GF-D8 (cell line): ENCODE measurements at places on chromosomes 1 and 21.

- no peak for DNase-seq
These were observed 613.1 kb upstream of the PKN2 start for GRCh38 chr1:88070956-88071355.

GRCh38 chr1:28199328-28200233 lies 23.1 kb upstream of the PTAFR start:
- DNase-seq, result peak; percentile 35

GRCh38 chr1:211126622-211127021 lies 7.3 kb downstream of the KCNH1 start:
- no peak for DNase-seq

DNA sequence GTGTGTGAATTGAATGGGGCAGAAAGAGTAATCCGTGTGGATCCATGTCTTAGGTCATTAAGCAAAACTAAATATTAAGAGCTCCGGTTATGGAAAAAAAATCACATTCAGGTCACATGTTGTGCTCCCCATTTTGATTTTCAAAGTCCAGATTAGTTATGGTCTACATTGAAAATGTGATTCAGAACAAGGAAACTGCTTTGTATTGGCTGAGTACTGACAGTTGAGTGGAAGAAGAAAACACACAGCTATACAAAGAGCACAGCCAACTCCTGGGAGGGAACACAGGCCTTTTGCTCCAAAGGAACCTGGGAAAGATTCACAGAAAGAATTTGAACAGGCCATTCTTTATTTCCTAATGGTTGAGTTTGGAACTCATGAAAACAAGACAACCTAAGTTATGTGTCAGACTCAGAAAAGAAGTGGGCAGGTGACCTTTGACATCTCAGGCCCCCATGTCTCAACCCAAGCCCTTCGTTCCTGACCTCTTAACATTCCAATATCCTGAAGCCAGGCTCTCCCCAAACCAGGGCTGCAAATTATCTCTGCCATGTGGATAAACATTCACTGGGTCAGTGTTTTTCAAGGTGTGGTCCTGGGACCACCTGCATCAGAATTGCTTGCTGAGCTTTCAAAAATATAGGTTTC lies 159.3 kb upstream of the LMO4 start:
- DNase-seq, result no peak

GRCh38 chr21:19993268-19993667 lies 1004.9 kb upstream of the NCAM2 start:
- DNase-seq, result no peak

GRCh38 chr1:62437273-62437940 lies 558 bp downstream of the USP1 start:
- no peak for DNase-seq

DNA sequence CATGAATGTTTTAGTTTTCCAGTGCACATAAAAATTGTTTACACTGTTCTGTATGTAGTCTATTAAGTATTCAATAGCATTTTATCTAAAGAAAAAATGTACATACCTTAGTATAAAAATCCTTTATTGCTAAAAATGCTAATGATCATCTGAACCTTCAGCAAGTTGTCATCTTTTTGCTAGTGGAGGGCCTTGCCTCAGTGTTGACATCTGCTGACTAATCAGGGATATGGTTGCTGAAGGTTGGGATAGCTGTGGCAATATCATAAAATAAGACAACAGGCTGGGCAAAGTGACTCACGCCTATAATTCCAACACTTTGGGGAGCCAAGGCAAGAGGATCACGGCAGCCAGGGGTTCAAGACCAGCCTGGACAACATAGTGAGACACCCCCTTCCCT lies 9.0 kb downstream of the DYNLT5 start:
- DNase-seq, result no peak

- no peak for DNase-seq
These were observed 173.4 kb downstream of the IGSF21 start for GRCh38 chr1:18280956-18281355.

GRCh38 chr1:204544321-204544720 lies 28.1 kb downstream of the MDM4 start:
- peak; percentile 14 for DNase-seq

- no peak for DNase-seq
These were observed 50.1 kb downstream of the ZFYVE9 start for GRCh38 chr1:52192024-52192423.

DNA sequence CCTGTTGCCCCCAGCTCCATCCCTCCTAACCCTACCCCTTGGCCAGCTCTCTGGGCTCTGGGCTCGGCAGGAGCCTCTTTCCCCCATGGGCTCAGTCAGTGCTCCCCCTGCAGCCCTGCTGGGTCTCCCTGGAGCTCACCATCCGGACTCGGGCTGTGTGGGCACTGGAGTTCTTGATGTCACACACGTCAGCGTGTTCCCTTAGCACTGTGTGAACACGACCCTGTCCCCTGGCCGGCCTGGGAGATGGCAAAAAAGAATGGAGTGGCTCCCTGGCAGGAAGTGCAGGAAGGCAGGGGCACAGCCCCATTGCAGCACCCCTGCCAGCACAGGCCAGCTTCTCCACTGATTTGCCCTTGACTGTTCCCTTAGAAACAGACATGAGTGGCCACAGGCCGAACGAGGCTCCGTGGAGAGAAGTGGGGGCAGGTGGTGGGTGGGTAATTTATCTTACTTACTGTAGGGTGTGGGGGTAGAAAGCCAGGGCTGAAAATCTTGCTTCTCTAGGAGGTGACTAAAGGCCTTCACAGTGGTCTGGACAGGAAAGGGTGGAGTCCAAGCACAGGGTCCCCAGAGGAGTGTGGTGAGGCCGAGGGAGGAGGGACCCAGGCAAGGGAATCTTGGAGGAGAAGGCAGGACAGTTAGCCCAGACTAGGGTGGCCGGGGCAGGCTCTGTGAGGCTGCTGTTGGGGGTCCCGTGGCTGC lies 381.7 kb upstream of the VAMP3 start:
- no peak for DNase-seq

DNA sequence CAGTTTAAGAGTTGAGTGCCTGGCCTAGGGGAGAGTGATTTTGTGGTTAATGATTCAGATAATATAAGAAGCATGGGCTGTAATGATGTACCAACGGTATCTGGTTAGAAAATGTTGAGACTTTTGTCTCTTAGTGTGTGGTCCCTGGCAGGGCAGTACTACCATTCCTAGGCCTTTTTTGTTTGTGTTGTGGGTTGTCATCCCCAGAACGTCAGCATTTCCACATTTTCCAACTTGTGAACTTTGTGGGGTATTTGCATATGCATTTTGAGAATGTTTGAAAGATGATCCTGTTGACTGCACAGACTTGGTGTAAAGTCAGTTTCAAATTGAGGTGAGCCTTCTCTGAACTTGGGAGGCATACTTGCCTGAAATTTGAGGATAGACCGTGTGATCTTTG lies 11.4 kb downstream of the NEK7 start:
- DNase-seq, result no peak

- DNase-seq, result no peak
These were observed 19.7 kb upstream of the GPR52 start for GRCh38 chr1:174428033-174428432.

- DNase-seq, result no peak
These were observed 413.7 kb downstream of the PTPRU start for GRCh38 chr1:29650041-29650400.

- DNase-seq, result no peak
These were observed 11.9 kb upstream of the CLDN8 start for GRCh38 chr21:30227633-30228404.

DNA sequence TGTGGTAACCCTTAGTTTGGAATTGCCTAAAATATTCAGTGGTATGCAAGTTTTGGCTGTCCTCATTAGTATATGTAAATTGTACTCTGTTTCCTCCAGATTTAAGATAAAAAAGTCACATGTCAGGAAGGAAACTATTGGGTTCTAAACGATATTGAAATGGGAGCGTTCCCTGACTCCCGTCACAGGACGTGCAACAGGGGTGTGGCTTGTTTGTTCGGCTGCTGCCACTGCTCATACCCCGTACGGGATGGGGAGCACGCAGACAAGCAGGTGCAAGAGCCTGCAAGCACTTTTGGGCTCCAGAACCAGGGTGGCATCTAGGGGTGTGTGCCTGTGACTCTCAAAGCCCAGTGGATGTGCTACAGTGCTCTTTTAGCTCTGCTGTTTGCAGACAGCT lies 6.2 kb upstream of the PAPPA2 start:
- no peak for DNase-seq

- DNase-seq, result no peak
These were observed 65.5 kb upstream of the DNAH14 start for GRCh38 chr1:224864006-224864405.

- DNase-seq, result no peak
These were observed at the start of gene AVPR1B for GRCh38 chr1:206117151-206117948. AVPR1B (minus strand) TSS chr1:206117388; CDS start chr1:206116890, 498 bp downstream.

DNA sequence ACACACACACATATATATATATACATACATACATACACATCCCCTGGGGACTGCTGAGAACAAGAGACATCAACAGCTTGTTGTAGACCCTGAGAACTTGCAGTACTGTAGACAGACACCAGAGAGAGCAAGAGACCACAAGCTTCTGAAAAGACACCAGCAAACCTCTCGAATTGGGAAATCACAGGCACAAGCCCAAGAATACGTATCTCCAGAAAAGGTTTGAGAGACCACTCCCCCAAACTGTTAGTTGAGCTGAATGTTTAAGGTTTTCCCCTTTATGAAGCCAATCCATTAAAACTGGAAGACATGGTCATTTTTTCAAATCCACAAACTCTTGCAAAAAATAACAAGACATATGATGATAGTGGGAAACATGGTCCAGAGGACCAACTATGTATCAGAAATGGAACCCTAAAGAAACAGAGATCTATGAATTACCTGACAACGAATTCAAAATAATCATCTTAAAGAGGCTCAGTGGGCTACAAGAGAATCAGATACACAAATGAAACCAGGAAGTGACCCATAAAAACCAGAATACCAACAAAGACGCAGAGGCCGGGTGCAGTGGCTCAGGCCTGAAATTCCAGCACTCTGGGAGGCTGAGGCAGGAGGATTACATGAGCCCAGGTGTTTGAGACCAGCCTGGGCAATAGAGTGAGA lies 45.1 kb downstream of the SLC2A1 start:
- peak; percentile 56 for DNase-seq

- DNase-seq, result no peak
These were observed 3.7 kb upstream of the ARHGEF19 start for GRCh38 chr1:16215882-16216753.

DNA sequence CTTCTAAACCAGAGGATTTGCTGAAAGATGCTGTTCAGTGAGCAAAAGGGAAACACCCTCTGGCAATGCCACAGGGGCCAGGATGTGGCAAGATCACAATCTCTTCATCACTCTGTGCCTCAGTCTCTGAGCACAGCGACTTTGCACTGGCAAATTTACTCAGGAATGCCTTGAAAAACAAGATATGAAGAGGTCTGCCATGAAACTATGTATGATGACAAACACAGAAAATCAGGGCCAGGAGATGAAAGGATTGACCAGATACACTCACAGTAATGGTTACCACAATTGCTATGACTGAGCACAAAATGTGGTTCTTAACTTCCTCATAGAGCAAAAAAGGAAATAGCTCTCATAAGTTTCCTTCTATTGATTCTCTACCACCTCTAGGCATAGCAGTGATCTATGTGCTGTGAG lies 5.8 kb downstream of the TTC13 start:
- peak; percentile 60 for DNase-seq

DNA sequence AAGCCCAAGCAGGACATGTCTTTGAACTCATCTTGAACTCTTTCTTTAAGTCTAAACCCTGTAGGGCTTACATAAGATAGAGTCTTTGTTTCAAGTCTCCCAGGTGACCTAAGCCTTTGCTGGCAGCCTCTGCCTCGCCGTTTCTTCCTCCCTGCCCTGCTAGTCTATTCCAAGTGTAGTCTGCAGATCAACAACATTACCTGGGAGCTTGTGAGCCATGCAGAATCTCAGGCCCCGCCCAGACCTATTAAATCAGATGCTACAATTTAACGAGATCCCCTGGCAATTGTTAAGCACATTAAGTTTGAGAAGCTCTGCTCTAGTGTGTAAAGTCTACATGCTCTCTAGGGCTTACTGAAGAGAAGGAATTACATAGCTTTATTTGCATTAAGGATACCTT lies 271.6 kb downstream of the PBX1 start:
- DNase-seq, result no peak

DNA sequence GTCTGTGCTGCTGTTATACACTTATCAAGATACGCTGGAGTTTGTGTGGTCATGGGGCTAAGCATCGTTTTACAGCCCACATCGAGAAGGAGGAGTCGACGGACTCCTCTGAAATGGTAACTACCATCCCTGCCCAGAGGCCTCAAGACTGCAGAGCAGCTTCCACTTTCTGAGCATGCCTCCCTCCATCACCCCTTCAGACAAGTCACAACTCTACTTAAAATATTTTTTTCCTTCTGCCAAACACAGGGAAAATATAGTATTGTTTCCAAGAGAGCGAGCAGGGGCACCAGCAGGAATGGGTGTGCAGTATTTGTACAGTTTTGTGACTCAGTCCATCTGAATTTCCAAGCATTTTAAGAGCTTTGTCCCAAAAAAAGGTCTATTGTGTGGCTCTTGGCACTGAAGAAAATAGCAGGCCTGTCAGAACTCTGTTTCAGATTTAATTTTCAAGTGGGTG lies 14.1 kb downstream of the EVA1C start:
- DNase-seq, result no peak

DNA sequence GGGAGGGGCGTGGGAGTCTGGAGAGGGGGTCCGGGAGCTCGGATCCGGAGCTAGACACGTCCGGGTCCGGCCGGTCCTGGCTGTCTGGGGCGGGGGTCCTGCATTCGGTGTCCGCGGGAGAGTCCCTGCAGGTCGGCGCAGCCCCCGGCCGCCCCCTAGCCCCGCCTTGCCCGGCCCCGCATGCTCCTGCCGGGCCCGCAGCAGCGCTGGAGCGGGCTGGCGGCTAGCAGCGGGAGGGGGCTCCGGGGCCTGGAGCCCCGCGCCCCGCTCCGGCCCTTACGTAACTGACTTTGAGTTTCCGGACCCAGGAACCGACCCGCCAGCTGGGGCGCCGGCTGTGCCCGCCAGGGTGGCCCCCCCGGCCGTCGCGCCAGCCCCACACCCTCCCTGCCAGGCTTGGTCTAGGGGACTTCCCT lies 26.9 kb upstream of the EPB41 start:
- DNase-seq, result peak; percentile 30

DNA sequence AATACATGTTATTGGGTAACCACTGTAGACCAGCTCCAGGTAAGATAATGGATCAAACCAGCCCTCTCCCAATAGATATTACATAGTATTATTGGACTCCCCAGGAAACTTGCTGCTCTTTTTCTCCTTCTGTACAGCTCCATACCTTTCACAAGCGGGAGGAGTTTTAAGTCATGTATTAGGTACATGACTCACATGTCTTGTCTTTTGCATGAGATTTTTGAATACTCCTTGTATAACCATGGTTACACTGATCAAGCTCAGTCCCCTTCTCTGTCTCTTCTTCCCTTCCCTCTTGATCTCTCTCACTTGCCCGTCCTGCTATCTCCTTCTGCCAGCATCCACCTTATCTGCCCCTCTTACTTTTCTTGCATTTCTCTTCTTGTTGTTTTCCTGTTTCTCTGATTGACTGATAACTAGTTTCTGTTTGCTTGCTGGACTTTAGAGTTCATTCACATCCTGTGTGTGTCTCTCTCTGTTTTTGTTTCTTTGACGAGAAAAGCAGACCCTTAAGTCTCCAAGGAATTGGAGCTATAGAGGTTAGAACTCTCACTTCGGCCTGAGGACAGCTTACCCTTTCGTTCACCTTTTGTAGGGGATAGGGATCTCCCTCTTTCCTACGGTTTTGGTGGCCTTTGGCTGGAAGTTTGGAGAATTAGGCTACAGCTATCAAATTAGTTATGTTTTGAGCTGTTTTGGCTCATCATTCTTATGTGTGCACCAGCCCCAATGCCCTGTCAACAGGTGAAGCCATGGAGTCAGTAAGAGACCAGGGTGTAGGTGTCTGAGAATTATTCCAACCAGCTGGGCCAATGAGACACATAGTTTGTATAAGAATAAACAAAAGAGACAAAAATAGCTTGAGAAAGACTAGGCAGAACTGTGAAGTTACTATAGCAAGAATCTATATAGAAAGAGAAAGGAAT lies 49.0 kb upstream of the ASB17 start:
- no peak for DNase-seq

GRCh38 chr1:23639460-23640095 lies 52.0 kb upstream of the RPL11 start:
- no peak for DNase-seq
